Glomerular endothelial cell (primary cell): ENCODE measurements at places on chromosomes 1 and 21. TPM values are rescaled to one million over a fixed set of nuclear protein-coding genes. Genes with fewer than 3 reads are reported as not detected.
A peak's percentile ranks its signal among the peaks of the same experiment; 100 is the strongest.

DNA sequence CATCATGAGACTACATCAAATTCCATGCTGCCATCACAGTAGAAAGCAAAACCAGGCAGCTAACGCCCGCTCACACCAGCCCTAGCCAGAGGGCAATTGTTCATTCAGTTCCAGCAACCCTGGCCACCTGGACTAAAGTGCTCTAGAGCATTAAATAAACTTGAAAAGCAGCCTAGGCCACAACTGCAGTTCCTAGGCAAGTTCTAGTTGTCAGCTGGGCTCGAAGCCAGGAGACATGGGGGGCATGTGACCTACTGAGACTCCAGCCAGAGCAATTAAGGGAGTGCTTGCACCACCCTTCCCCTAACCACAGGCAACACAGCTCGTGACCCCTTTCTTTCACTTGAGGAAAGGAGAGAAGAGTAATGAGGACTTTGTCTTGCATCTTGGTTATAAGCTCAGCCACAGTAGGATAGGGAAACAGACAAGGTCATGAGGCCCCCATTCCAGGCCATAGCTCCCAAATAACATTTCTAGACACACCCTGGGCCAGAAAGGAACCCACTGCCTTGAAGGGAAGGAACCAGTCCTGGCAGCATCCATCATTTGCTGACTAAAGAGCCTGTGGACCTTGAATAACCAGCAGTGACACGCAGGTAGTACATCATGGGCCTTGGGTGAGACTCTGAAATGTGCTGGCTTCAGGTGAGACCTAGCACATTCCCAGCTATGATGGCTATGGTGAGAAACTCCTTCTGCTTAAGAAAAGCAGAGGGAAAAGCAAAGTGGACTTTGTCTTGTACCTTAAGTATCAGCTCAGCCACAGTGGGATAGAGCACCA, 77.0 kb downstream of the ZZZ3 start:
- no peak for DNase-seq

DNA sequence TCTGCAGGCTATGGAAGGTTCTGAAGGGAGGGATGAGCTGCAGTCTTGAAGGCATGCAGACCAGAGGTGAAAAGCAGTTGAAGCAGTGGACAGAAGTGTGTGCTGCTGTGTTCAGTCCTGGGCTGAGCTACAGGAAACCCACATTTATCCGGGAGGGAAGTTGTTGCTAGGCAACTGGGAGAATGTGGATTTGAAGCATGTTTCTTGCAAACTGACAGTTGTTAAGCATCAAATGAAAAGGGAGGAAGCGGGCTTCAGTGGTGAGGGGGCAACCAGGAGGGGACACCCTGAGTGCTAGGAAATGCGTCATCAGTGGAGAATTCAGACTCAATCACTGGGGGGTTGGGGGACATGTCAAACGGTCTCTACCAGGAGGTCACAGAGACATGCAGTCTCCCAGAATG, 28.7 kb downstream of the ABCA4 start:
- DNase-seq: peak; percentile 99

Gene TEDDM1
- not detected in 2 replicates for total RNA-seq

DNA sequence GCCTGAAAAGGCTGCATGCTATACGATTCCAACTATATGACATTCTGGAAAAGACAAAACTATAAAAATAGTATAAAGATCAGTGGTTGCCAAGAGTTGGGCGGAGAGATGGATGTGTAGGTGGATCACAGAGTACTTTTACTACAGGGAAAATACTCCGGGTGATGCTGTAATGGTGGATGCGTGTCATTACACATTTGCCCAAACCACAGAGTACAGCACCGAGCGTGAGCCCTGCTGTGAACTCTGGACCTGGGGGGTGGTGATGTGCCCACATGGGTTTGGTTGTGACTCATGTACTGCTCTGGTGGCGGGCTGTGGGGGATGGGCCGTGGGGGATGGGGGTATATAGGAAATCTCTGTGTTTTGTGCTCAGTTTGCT, 162.7 kb upstream of the COL6A1 start:
- DNase-seq: no peak

DNA sequence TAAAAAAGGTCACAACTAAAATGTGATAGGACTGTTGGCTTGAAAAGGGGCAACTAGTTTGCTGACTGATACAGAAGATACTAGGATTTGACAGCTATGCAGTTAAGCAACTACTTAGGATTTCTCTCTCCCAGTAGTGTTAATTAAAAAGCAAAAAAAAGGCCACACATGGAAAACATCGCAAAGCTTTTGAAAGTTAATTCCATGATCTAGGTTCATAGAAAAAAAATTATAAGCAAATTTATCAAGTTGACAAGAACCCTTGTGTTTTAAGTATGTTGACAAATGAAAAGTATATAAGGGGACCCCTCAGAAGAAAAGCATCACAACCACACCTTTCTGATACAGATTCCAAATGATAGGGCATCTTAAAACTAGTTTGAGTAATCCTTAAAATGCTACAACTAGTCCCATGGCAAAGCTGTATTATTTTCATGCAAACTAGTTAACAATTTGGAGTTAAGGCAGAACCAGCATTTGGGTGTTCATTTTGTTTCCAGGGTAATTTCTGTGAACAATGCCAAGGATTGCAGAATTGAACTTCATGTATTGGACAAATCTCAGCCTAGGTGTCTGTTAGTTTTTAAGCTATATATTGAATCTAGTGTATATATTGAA, 4.1 kb downstream of the PNRC2 start:
- no peak for DNase-seq

GRCh38 chr1:222042120-222042519, 300.2 kb upstream of the DUSP10 start:
- no peak for DNase-seq

Gene RNU1-4
- under 0.01 TPM in 2 replicates for total RNA-seq

GRCh38 chr1:223760833-223761232, 48.5 kb downstream of the CAPN2 start:
- DNase-seq: no peak

Gene G0S2
- 1.7 and 6.4 TPM in 2 replicates for total RNA-seq

GRCh38 chr1:193321242-193321840, 134.9 kb upstream of the B3GALT2 start:
- DNase-seq: no peak

DNA sequence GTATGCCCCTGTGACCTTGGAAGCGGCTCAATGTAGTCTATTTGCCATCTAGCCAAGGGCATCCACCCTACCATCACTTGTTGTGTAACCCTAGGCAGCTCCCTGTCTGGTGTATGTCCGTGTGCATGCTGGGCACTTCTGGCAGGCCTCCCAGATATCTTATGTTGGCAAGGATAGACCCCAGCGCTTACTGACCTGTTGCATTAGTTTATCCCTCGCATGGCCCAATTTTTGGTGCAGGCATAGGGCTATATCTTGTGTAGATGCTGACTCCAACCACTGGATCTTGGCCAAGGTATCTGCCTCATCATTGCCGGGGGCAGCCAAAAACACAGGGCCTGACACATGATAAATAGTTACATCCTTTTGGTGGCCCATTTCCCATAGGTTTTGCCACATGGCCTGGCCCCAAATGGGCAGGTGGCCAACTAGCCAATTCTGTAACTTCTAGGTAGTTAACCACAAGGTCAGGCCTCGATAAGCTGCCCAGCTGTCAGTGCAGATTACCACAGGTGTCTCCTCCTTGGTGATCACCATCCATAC, 14.0 kb upstream of the TBX19 start:
- no peak for DNase-seq

DNA sequence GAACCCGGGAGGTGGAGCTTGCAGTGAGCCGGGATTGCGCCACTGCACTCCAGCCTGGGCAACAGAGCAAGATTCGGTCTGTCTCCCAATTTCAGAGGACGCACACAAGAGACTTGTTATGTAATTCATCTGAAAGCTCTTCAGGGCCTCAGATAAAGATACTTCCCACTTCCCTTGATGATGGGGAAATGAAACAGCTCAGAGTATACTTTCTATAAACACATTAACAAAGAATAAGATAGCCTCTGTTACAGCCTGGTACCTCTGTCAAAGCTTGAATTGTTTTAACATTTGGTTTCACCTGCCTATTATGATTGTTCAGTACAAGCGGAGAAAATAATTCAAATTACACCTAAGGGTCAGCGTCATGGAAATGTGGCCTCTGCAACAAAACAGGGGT, 622.9 kb upstream of the ADGRL4 start:
- DNase-seq: no peak

GRCh38 chr1:172832006-172832725, 173.3 kb downstream of the FASLG start:
- no peak for DNase-seq

DNA sequence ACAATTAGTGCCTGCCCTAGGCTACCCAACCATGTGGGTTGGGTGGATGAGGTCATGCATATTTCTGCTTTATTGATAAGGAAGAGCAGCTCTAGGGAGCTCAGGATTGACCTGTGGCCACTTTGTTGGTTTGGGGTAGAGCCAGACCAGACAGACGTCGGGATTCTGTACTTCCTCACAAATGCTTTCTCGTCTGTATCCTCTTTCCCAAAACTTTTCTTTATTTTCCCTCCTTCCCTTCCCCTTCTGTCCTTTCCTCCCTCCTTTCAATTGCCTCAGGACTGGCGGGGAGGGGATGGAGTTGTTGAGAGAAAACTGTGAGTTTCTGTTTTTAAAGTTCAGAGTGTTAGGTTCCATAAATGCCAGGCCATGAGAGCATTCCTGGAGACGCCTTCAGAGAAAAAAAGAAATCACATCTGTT, 68.0 kb downstream of the UCK2 start:
- DNase-seq: no peak

DNA sequence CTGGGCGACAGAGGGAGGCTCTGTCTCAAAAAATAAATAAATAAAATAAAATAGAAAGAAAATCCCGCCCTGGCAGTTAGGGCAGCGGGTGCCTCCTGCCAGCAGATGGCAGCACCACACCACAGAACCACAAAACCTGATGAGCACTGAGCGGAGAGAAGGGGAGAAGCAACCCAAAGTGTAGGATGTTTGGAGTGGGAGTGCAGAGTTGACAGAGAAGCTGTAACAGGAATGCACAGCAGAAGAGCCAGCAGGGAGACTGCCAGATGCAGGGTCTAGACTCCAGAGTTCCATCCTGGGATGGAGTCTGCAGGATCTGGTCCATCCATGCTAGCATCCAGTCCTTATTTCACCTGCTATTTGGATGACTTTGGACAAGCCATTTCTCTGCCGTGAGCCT, 29.7 kb upstream of the KIRREL1 start:
- DNase-seq: no peak

- no peak for DNase-seq
Measured at GRCh38 chr1:227883073-227883520, 64.6 kb downstream of the WNT9A start.

GRCh38 chr1:226444901-226445300, 37.0 kb upstream of the PARP1 start:
- DNase-seq: no peak

Gene SPRR2E
- total RNA-seq: not detected in 2 replicates

Gene BCAR3
- total RNA-seq: 46.9 and 52.2 TPM in 2 replicates

GRCh38 chr1:208921259-208921658, 662.3 kb upstream of the CAMK1G start:
- no peak for DNase-seq

Gene AQP10
- total RNA-seq: not detected in 2 replicates

Gene SLC44A5
- 1.7 and 6.5 TPM in 2 replicates for total RNA-seq

DNA sequence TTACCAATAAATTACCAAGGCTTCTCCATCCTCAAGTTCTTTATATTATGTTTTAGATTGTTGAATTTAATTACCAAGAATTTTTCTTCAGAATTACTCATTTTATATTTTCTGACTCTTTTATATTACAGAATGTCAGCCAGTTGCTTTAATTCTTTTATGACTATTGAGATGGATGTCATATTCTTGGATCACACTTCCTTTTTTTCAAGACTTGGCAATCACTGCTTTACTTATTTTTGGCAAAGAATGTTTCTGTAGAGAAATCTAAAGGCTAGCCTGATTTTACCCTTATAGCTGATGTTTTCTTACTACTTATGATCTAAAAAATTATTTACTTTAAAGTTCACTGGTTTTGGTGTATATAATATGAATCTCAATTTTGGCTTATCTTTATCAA, 721.1 kb upstream of the TMPRSS15 start:
- no peak for DNase-seq

- no peak for DNase-seq
Measured at GRCh38 chr1:230834292-230834691, 34.0 kb downstream of the C1orf198 start.
